ENCODE measurements at places on chromosomes 4 and X.

DNA sequence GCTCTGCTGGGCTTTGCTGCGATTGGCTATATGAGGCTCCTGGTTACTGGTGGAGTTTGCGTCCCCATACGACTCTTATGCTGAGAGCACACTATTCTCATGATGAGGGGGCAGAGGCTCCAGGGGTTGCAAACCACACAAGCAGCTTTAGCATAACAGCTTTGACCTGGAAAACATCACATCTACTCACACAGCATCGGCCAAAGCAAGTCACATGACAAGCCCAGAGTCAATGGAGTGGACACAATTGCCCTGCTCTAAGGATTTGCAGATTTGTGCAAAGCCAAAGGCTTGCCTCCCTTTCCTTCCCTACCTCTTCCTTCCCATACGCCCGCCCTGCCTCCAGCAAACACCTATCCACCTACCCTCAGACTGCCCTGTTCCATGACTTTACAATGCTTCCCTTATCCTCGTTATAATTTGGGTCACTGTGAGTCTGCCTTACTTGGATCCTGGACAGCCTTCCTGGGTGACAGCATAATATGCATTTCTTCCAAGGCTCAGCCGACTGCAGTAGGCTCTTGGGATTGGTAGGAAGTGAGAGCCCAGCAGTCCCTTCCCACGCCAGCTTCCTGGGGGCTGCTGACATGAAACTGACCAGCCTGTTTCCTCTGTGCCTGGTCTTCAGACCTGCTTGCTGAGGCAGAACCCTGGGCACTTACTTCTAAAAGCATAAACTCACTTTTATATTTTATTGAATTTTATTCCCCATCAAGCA lies 208.2 kb upstream of the PSAPL1 start:
- DNase-seq: no peak

GRCh38 chrX:130728208-130728607 lies 174.8 kb downstream of the ENOX2 start:
- DNase-seq: no peak

DNA sequence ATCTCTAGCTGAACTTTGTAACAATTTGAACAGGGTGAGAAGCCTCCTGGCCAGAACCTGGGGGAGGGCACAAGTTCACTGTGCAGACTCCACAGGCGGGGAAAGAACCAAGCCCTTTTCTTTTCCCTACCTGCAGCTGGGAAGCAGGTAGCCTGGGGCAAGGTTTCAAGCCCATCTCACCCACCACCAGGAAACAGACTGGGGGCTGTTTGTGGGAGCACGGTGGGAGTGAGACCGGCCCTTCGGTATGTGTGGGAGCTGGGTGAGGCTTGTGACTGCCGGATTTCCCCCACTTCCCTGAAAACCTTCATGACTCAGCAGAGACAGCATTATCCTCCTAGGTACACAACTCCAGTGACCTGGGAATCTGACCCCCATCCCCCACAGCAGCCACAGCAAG lies 211.7 kb downstream of the ZNF674 start:
- DNase-seq: no peak

DNA sequence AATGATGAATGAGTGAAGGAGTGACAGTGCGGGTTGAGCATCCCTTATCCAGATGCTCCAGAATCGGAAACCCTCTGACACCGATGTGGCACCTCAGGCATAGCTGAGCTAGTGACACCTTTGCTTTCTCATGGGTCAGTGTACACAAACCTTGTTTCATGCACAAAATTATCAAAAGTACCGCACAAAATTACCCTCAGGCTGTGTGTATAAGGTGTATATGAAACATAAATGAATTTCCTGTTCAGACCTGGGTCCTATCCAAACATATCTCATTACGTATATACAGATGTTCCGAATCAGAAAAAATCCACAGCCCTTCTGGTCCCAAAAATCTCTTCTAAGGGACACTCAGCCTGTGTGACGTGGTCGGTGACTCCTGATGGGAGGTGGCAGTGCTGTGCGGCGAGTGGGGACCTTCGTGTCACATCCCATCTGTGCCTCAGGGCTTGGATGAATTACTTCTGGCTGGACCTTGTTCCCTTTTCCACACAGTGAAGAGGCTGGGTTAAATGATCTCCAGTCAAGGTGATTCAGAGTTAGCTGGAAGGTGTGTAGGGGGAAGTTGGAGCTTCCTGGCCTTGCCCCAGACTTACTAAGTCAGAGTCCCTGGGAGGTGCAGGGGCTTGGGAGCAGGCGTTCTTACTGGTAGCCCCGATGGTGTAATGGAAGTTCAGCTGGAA lies 18.8 kb downstream of the RGS12 start:
- DNase-seq: no peak

DNA sequence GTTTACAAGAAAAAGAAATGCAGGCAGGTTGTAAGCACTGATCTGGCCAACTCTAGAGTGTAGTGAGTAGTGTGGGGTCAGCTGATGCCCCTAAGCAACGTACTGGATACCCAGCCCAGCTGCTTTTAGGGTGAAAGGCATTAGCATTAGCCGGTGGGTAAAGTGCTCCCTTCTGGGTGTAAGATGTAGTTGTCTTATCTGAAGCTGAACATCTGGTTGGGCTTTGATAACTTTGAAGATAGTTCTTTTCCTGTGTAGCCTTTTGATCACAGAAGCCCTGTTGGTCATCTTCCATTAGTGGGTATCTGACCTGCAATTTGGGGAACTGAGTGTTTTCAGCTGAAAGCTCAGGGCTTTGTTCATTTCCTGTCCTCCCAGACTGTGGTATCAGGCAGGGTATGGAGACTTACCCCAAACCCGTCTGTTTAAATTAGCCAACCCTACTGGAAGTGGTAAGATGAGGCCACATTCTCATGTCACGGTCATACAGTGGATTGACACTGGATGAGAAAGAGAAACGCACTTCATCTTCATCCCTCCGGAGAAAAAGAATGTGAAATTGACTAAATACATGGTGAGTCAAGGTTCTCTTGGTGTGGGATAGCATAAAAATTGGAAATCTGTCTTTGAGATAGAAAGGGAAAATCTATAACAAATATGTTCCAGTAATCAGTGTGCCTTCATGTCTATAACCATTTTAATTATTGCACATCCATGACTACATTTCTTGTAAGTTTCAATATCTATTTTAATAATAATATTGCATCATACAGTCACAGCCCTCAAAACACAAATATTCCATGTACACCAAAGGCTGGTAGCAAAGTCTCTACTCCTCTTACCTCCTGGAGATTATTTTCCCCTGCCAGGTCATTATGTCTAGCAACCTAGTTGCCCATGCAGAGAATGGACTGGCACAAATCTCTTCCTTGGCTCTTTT lies 8.7 kb downstream of the RHOH start:
- DNase-seq: no peak

DNA sequence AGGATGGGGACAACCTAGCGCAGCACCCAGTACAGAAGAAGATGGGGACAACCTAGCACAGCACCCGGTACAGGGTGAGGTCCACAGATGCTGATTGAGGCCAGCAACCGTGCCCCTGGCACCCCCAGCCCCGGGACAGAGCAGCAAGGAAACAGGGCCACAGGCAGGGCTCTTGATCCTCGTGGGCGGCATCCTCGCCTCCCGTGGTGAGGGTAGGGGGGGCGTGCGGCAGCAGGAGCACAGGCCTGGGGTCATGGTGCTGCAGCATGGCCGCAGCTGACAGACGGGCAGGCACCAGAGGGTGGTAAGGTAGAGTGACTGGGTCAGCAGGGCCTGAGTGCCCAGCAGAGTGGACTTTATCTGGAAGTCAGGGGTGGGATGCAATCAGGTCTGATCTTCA lies 89.5 kb downstream of the HMX1 start:
- no peak for DNase-seq

- DNase-seq: no peak
Measured at GRCh38 chrX:123600181-123600580, 132.7 kb downstream of the THOC2 start.

GRCh38 chr4:183631577-183632198 lies 27.3 kb downstream of the RWDD4 start:
- no peak for DNase-seq

DNA sequence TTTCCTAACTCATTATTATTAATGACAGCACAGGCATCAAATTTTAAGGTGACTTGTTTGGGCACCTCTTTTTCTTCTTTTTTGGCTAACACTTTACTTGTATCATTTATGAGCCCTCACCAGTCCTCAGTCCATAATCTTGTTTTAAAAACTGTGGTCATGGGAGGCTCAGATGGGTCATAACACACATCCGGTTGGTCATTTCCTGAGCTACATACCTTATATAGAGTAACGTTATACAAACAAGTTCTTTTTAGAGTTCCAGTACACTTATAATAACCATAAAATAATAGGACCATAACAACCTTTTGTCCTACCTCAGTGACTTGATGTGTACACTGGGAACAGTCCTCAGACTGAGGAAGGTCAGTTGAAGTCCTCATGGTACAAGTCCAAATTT lies 21.1 kb upstream of the PLS3 start:
- DNase-seq: no peak

- DNase-seq: no peak
Measured at GRCh38 chr4:26400132-26400531, 79.3 kb downstream of the RBPJ start.

- DNase-seq: no peak
Measured at GRCh38 chr4:46937493-46937892, 28.4 kb upstream of the COX7B2 start.

- no peak for DNase-seq
Measured at GRCh38 chr4:31360786-31361185, 640.6 kb downstream of the PCDH7 start.

- DNase-seq: no peak
Measured at GRCh38 chrX:331825-332495, 13.4 kb upstream of the GTPBP6 start.

DNA sequence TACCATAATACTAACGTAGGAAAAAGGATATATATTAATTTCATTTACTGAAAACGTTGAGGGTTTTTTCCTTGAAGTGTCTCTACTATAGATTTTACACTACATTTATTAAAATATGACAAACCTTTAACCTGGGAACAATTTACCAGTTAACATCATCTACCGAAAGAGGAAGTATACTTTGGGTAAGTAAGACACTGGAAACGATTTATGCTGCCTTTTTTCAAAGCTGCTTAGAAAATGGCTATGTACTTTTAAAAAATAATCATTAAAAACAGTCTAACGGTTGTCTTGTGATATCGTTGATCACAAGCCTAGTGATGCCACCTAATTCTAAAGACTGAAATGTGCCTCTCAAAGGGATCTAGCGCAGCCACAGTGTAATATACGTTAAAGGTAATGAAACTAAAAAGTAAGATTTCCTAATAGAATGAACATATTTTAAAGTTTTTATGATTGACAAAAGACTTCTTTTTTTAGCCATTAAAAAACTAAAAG lies 50.4 kb downstream of the STX18 start:
- DNase-seq: no peak

- DNase-seq: no peak
Measured at GRCh38 chr4:11049001-11049400, 364.4 kb upstream of the CLNK start.

DNA sequence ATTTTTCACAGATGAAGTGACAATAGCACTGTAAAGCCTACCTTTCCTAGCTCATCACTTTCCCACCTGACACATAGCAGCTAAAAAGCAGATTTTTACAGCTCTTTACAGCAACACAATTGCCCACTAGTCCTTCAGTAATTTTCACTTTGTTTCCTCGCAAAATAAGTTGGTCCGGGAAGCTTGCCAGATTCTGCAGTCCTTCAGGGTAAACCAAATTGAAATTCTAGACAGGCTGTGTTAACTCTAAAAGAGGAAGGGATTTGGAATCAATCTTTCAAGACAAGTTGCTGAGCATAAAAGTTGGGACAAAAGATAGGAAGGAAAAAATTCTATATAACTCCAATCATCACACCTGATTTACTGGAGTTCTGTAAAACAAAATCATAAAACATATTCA lies 8.7 kb downstream of the C1QTNF7 start:
- no peak for DNase-seq

DNA sequence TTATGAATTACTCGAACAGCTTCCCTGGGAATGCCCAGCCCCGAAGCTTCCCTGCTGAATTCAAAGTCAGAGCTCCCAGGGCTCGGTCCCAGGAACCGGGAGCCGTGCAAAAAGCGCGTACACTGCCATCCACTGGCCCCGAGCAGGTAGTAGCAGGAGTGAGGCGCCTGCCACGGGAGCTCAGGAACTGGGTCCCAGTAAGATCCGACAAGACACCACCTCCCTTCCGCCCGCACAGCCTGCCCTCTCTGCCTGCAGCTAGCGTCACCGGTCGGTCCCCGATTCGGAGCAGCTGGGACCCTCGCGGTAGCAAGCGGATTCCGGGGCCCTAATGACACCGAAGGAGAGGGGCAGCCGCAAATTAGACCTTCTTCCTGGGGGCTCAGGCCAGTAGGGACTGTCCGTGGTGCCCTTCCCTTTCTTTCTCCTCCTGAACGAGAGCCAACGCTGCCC lies 1.2 kb downstream of the CORIN start:
- DNase-seq: peak; percentile 34

GRCh38 chrX:10110984-10111363 lies 45.8 kb upstream of the CLCN4 start:
- peak; percentile 55 for DNase-seq

- no peak for DNase-seq
Measured at GRCh38 chrX:69503782-69504625, at the start of gene NALF2. Gene NALF2, plus strand, starts transcription at chrX:69504326. Its CDS starts 957 bp downstream, at chrX:69505283.

- DNase-seq: no peak
Measured at GRCh38 chr4:138330531-138330930, 88.4 kb upstream of the SLC7A11 start.

DNA sequence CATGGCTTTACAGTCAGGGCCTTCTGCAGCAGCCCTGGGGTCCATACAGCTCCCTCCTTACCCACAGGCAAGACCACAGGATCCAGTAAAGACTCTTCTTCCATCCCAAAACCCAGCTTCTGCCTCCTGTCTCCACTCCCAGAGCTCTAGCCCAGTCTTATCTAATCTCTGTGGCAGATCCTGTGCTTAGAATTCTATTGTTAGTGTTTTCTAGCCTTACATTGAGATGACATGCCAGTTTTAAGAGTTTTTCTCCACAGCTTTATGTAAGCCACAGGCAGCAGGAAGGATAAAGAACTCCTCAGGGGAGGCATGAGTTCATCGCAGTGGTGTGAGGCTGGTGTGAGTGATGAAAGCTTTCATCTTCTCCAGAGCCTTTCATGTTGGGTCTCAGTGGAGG lies 129.1 kb downstream of the RCHY1 start:
- DNase-seq: no peak

DNA sequence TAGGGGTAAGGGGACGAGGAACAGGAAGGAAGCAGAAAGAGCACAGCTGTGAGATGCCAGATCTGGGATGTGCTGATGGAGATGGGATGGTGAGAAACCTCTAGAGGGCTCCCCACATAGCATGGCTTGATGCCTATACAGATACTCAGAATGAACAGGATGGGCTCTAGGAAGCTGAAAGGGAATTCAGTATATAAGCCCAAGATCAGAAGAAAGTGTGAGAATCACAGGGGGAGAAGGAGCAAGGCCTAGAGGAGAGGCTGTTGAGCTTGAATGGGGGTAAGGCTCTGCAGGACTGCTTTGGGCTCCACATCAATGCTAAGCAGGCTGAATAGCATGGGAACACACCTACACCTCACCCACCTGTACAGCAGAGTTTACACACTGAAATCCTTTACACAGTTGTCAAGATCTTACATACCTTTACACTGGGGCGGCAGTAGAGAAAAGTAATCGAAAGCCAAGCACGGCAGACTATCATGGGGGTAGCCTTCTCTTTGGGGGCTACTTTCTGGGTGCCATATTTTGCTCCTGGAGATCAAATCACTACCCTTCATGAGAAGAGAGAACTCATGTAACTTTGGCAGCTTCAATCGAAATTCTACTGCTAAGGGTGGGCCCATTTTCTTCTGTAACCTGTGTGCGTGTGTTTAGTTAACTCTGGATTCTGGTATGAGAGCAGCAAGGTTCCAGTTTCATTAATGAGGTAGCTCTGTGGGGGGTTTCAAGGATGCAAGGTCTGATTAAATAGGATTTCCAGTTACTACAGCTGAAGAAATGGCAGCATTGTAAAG lies 30.6 kb downstream of the HOPX start:
- DNase-seq: no peak
